ENCODE measurements at places on chromosomes 12 and 14.

- DNase-seq: no peak
Measured at GRCh38 chr14:30227436-30227835, 299.8 kb upstream of the PRKD1 start.

DNA sequence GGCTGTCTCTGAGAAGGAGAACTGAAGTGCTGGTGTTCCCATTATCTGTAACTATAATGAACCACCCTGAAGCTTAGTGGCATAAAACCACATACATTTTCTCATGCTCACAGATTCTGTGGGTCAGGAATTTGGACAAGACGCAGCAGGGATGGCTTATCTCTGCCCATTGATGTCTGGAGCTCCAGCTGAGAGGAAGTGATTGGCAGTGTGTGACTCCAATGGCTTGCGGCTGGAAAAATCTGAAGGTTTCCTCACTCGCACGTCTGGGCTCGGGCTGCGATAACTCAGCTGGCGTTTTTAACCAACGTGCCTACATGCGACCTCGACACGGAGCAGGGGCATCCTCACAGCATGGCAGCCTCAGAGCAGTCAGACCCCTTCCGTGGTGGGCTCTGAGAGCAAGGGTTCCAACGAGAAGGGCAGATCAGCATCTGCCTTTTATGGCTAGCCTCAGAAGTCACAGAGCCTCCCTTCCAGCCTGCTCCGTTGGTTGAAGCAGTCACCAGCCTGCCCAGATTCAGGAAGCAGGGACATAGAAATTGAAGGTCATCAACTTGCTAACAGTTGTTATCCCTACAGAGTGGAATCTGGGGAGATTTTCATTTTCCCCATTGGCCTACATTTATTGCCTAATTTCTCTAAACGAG is 143.3 kb upstream of the BCL2L14 start:
- no peak for DNase-seq

DNA sequence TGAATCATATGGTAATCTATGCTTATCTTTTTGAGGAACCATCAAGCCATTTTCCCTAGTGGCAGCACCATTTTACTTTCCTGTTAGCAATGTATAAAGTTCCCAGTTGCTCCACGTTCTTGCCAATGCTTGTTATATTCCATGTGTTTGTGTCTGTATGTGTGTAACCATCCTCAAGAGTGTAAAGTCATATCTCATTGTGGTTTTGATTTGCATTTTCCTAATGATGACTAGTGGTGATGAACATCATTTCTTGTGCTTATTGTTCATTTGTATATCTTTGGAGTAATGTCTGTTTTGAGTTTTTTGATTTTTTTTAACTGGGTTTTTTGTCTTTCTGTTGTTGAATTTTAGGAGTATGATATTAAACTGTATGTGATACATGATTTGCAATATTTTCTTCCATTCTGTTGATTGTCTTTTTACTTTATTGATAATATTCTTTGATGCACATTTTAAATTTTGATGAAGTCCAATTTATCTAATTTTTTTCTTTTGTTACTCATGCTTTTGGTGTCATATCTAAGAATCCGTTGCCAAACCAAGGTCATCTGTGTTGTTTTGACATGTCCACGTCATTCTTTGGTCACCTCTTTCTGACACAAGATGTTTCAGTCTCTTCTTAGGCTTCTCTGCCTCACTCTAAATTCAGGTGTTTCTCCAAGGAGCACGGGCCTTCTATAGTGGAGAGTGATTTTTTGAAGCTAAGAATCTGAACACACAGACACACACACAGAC is 36.1 kb downstream of the PPHLN1 start:
- no peak for DNase-seq

GRCh38 chr14:68448252-68448902 is 344.5 kb downstream of the ZFP36L1 start:
- DNase-seq: no peak

- no peak for DNase-seq
Measured at GRCh38 chr12:89693639-89694202, 14.9 kb downstream of the ATP2B1 start.

- DNase-seq: no peak
Measured at GRCh38 chr12:92110083-92110640, 35.5 kb downstream of the BTG1 start.

DNA sequence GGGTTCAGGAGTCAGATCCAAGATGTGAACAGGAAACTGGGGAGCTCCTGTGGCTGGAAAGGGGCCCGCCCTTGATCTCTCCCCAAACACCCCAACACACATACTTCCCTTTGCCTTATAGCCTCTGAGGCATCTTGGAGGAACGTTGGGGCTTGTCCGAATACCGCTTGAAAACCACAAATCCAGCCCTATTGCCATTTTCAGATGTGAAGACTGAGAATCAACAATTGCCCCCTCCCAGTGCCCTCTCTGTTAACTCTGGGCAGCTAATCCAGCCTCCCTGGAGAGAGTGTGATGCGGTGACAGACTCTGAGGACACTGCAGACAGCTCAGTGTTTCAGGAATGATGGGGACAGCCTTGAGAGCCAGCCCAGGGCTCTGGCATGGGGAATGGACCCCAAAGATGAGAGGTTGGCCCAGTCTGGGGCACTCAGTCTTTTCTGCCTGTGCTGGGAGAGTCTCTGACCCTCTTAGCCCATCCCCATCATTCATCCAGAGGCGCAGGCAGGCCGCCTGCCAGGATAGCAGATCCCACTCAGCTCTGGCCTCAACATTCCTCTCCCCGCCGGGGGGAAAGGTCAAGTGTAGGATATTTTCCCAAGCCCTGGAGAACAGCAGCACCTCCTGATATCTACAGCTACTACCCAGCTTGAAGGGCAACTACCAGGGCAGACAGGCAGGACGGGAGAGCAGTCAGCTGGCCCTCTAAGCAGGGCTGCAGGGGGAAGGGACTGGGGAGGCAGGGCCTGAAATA is 24.6 kb upstream of the LTBP2 start:
- DNase-seq: no peak

DNA sequence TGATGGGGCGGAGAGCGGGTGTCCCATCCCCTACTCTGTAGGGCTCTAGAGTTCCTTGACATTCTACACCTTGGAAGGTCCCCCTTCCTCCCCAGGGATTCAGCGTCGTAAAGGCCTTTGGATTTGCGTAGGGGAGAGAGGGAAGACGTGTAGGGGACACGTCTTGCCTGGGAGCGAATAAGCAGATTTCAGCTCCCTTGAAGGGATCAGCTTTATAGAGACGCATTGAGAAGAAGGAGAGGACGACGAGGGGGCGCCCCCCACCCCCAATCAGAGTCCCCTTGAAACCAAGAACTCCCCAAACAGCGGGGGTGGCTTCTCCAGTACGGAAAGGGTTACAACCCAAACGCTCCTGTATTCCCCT is 324 bp downstream of the CALCOCO1 start:
- DNase-seq: no peak

- no peak for DNase-seq
Measured at GRCh38 chr14:59926534-59926933, 6.6 kb downstream of the LRRC9 start.

DNA sequence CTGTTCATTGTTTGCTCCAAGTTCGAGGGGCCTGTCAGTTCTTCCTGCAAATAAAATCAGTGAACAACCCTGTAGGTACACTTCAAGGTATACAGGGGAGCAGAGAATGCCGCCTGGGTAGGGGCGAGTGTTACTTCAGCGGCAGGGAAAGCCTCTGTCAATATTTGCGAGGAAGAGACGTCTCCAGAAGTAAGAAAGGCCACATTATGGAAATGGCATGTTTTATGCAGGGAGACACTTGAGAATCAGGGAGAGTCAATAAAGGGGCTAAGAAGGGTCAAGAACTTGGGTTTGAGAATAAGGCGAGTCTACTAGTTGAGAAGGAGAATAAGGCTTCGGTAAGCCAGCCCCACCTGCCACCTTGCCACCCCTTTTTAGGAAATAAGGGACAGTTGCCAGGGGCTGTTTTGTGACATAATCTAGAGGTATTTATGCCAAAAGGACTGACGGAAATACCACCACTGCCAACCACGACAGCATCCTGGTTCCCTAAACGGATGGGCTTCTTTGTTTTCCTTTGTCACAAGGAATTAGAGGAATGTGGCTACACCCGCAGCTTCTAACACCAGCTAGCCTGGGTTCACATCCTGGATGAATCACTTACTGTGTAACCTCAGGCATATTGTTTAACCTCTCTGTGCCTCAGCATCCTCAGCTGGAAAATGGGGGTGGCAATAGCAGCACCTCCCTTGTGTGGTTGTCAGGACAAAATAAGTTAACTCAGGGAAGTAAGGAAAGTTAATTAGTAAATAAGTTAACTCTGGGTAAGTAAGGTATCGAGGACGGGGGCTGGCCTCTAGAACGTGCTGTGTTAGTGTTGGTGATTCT is 67.7 kb downstream of the EID3 start:
- DNase-seq: no peak

GRCh38 chr14:104749111-104749649 is 3.8 kb upstream of the SIVA1 start:
- DNase-seq: no peak

GRCh38 chr12:130334399-130334798 is 3.3 kb upstream of the PIWIL1 start:
- no peak for DNase-seq

GRCh38 chr12:122030424-122031035 is 8.8 kb downstream of the BCL7A start:
- DNase-seq: no peak

DNA sequence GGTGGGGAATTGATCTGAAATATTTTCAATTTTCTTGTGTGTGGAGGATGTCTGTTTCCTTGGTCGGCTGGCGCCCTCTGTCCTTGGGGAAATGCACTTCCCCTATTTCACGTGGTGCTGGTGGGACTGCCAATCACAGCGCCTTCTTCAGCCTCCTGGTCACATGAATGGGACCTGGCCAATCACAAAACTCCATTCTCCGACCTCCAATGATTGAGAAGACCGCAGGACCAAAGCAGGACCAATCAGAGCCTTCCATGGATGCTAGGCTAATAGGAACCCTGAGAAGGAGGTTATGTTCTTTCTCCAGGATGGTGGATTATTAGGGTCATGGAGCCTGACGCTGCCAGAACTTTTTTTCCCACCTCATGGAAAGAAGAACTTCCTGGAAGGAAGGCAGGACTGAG is 188.7 kb downstream of the TTC8 start:
- DNase-seq: no peak

DNA sequence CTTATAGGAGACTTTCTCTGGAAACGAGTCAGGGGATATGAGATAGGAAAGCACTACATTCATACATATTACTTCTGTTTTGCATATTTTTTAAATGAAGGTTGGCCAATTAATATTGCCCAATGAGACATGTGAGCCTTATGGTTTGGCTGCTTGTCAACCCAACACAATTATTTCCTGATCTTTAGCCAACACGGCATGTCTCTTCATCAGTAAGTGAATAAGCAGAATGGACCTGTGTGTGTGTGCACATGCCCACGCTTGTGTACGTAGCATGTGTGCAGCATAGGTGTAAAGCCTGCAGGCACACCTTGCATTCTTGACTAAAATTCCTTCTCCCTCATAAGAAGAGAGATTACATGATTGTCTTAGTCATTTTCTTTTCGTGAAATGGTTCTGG is 88.3 kb downstream of the STON2 start:
- no peak for DNase-seq

DNA sequence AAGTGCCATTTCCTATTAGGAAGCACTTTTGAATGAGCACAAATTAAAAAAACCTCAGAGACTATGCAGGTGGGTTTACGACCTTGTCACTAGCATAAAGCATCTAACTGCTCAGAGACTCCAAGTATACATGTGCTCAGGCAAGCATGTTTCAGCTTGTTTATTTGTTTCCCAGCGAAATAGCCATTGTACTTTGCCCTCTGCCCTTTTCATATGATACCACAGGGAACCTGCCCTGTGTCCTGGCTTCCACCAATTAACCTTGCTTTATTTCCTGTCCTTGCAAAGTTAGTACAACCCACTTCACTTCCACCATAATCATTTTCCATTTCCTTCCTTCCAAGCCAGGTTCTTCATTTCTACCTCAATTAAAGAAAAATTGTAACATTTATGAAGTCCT is 194.9 kb downstream of the DUSP6 start:
- no peak for DNase-seq

GRCh38 chr14:99099051-99099787 is 172.8 kb downstream of the BCL11B start:
- DNase-seq: no peak

- no peak for DNase-seq
Measured at GRCh38 chr14:94372021-94372605, 16.3 kb downstream of the SERPINA1 start.

- DNase-seq: no peak
Measured at GRCh38 chr12:126156806-126157574, 1091.8 kb downstream of the AACS start.

- no peak for DNase-seq
Measured at GRCh38 chr12:58633479-58633878, 286.8 kb downstream of the LRIG3 start.

DNA sequence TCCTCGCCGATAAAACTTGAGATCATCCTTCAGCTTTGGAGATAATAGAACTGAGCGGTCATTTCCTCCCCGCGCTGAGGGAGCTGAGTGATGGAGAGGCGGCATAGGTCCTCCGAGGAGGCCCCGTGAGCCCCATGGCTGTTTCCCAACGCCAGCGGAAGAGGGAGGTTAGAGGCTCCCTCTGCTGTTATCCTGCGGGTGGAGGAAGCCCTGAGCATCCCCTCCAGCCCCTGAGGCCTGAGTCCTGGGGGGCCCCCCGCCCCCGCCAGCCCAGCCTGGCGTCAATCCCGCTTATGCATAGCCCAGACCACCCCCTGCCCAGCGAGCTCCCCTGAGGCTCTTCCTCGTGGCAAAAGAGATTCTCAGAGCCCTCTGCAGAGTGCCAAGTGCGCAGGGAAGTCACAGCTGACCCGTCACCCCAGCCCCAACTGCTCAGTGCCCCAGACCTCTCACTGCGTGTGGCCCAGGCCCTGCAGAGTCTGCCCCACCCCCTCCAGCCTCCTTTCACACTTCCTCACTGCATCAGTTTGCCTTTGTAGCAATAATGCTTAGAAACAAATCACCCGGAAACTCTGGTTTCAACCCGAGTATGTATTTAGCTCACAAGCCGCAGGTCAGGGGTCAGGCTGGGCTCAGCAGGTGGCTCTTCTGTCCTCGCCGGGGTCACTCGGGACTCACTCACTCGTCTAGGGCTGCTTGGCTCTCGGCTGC is 44.7 kb upstream of the GALNT9 start:
- DNase-seq: no peak

- no peak for DNase-seq
Measured at GRCh38 chr14:60968099-60968498, 12.8 kb downstream of the TRMT5 start.

DNA sequence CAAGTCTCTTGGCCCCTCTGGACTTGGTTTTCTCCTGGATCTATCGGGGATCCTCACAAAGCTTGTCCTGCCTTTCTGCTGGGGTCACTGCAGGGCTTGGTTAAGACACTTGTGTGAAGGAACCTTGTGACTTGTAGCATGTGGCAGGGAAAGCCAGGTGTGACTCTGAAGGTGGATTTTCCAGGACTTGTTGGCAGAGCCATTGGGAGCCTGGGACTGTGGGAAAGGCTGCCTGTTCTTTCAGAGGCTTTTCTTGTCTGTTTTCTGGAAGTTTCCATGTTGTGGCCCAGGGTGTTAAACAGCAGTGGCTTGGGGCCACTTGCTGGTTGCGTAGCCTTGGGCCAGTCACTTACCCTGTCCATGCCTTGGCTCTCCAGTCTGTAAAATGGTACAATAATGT is 12.6 kb downstream of the KMT5A start:
- DNase-seq: no peak

GRCh38 chr14:77603654-77604255 is 12.7 kb downstream of the SPTLC2 start:
- DNase-seq: no peak

Measured in CD4-positive, alpha-beta T cell treated with Interleukin-4 for 4 hours (primary cell).